Stimulated activated CD4-positive, alpha-beta T cell treated with anti-CD3 and anti-CD28 coated beads, TNF-alpha, amount 100 ng/mL, for 48 hours (primary cell): ENCODE measurements at places on chromosomes 3 and 15.

- no peak for DNase-seq
Observed at GRCh38 chr3:169028716-169029115, 634.8 kb downstream of the MECOM start.

GRCh38 chr15:35956056-35956455 is 410.1 kb upstream of the DPH6 start:
- DNase-seq, result no peak

- DNase-seq, result no peak
Observed at GRCh38 chr3:140170612-140171011, 235.6 kb downstream of the CLSTN2 start.

DNA sequence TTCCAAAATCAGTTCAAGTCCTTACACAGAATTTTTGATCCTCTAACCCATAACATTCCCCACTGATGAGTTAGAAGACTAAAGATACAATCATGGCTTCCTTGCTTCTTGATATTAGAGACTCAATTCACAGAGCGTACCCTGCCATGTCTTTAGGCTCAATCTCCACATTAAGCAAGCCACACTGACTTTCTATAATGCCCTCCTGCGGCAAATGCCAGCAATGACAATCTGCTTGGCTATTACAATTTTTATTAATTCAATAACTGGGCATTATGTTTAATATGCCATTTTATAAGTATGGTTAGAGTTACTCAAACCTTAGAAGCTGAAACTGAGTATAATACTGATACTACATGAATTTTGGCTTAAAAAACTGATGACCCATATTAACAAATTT is 479.7 kb upstream of the NR2F2 start:
- no peak for DNase-seq

- no peak for DNase-seq
Observed at GRCh38 chr15:23538648-23539047, 26.8 kb upstream of the MKRN3 start.

DNA sequence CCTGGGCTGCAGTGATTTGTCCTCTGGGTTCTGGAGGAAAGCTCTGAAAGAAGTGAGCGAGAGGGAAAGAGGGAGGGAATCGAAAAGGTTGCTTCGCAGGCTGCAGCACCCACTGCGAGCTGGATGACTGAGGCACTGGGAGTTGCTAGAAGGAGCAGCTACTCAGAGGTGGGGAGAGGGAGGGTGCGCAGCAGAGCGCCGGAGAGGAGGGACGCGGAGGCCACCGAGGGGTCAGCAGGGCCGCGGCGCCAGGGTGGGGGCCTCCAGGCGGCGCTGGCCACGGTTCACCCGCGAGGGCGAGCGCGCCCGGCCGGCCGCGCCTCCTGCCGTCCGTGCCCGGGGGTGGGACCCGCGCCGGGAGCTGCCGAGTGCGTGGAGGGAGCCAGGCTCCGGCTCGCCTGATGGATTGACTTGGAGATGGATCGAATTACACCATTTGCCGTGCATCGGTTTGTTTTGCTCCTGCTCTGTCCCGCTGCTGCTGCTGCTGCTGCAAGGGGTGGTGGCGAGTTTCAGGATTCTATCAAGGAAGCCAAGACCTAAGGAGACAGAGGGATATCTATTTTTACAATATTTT is at the start of gene SEMA6D:
SEMA6D (plus strand) TSS at position 470 of the 577 bp plus-strand sequence. CDS start 42,294 bp downstream, outside the sequence.
- DNase-seq, result no peak

- no peak for DNase-seq
Observed at GRCh38 chr3:128727996-128728395, 2.0 kb downstream of the RAB7A start.

- DNase-seq, result no peak
Observed at GRCh38 chr3:3627114-3627513, 172.1 kb upstream of the LRRN1 start.

- DNase-seq, result no peak
Observed at GRCh38 chr3:64235605-64236004, 10.3 kb upstream of the PRICKLE2 start.

- DNase-seq, result no peak
Observed at GRCh38 chr3:128548426-128549282, 55.7 kb upstream of the GATA2 start.

GRCh38 chr3:84789961-84790360 is 168.8 kb upstream of the CADM2 start:
- no peak for DNase-seq

DNA sequence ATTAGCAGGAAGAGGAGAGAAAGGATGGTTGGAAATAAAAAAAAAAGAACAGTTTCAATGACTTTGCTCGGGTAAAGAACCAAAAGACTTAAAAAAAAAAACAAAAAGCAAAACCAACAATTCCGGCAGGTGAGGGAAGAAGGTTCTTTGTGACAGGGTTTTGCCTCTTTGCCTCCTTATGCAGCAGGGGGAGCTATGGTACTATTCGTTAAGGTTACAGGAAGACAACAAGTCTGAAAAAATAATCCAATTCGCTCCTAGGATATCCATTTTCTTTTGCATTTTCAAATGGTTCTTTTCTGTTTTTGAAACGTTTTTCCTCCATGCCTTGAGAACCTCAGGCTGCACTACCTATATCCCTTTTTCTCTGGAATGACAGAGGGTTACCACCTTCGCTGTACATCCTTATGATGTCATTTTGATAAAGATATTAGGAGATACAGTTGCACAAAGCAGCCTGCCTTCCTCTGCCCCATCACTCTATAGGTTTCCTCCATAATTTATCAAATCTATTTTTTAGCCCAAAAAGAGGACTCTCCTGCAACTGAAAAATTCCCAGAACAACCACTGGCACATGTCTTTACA is 55.0 kb downstream of the CFAP20DC start:
- DNase-seq, result no peak
